Natural killer cell (primary cell): ENCODE measurements at places on chromosomes 2 and 18.

DNA sequence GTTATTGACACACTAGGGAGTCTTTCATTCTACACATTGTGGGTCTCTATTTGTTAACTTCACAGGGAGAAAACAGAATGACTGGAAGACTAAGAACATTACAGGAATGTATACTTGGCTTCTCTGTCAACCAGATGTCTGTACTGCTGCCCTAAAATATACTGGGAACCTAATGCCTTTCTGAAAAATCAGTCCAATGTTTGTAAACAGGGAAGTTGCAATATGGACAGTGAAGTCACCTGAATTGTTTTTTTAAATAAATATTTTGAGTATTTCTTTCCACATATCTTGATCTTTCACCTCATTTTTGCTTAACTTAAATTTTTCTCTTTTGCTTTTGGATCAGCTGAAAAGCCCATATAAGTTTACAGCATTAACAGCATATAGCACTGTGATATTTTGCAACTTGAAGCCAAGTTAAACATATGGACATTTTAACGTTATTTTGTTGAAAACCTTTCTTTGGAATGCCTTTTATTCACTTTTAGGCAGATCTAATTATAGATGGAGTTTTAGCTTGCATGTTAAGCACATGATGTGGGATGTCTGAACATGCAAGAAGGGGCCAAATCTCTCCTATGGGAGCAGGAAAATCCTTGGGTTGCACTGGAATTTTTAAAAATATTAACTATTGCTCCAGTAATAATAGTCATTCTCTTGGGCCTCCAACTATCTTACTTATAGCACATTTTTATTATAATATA is 137.7 kb upstream of the TWIST2 start:
- DNase-seq: no peak

GRCh38 chr18:74498712-74499627 is 2.8 kb downstream of the CNDP2 start:
- DNase-seq: peak; percentile 89

- no peak for DNase-seq
These were observed 39.5 kb downstream of the TPRKB start for GRCh38 chr2:73697606-73698005.

DNA sequence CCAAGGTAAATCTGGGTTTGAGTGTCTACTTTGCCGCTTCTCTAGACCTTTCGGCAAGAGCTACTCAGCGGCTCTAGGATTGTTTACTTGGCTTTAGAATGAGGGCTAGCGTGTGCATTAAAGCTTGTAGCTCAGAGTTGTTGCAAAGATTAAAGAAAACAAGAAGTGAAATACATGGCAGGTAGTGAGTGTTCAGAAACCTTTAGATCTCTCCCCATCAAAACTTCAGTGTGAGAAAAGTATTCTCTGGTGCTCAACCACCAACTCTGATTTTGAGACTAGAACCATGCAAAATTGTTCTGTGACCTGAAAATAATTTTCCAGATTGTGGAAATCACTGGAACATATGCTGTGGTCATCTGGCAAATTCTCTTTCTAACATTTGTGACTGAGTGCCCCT is 512.0 kb downstream of the CMPK2 start:
- DNase-seq: no peak

DNA sequence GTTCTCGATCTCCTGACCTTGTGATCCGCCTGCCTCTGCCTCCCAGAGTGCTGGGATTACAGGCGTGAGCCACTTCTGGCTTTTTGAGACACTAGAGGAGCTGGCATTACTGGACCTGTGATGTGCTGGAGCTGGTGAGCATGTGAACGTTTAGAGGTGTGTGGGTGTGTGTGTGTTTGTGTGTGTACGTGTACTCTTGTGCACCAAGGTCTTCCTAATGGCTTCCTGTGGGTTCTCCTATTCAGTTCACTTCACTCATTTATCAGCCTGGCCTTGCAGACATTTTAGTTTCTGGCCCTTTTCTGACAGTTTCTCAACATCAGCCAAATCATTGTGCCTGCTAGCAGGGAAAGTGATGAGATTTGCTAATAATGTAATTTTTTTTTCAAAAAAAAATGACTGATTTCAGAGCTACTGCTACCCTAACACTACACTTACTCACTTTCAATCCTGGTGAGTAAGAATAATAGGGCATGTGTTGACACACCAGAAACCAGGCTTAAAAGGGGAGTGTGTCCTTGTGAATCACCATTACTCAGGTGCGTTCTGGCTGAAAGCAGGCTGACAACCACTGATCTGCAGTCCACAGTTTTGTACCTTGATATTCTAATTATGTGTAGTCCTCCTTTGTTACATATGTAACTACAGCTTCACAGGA is 41.0 kb upstream of the ACTR3 start:
- DNase-seq: no peak

GRCh38 chr2:140154271-140154670 is 1374.1 kb upstream of the NXPH2 start:
- DNase-seq: no peak
